ENCODE measurements at places on chromosomes 12 and 14. TPM values are rescaled to one million over a fixed set of nuclear protein-coding genes. Genes with fewer than 3 reads are reported as not detected.

The FKBP3 gene
- 73.2 TPM for total RNA-seq

The TMCC3 gene
- not detected for total RNA-seq

The TBK1 gene
- 20.4 TPM for total RNA-seq

The NABP2 gene
- 46.8 TPM for total RNA-seq

The KRT6C gene
- total RNA-seq, result not detected

The CD69 gene
- not detected for total RNA-seq

The GZMH gene
- total RNA-seq, result not detected

The LMNTD1 gene
- total RNA-seq, result 0.94 TPM

The FGF6 gene
- not detected for total RNA-seq

The RERGL gene
- total RNA-seq, result not detected

The IFNG-AS1 gene
- total RNA-seq, result not detected

The KIF26A gene
- total RNA-seq, result not detected

The ANKS1B gene
- total RNA-seq, result 0.15 TPM

The PACS2 gene
- total RNA-seq, result 40.1 TPM

The TAS2R50 gene
- not detected for total RNA-seq

The PCBP2 gene
- 847 TPM for total RNA-seq

The CLEC4C gene
- not detected for total RNA-seq

The PIP4K2C gene
- total RNA-seq, result 21.1 TPM

DNA sequence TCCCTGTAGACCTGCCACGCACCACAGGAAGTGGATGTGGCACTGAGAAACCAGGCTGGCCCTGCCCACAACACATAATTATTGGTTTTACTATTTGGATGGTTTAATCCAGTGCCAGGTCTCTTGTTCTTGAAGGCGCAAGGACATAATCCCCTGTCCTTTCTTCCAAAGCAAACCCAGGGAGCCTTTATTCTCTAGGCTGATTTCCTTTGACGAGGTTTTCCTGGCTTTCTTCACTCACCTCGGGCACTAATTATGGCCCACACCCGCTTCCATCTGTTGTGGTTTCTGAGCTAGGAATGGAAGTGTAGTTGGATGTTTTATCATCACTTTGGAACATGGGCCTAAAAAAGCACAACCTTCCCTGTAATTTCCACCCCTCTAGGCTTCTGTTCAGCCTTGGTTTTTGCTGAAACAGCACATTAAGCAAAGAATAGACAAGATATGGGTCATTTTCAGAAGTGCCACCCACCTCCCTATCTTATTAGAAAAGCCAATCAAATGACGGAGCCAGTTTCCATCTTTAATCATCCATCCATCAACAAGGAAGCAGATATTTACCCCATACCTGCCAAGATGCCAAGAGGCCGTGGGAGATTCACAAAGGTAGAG, 73.9 kb downstream of the PPP1R36 start:
- DNase-seq, result no peak

GRCh38 chr14:78240567-78240966, 70.4 kb downstream of the NRXN3 start:
- DNase-seq, result no peak

DNA sequence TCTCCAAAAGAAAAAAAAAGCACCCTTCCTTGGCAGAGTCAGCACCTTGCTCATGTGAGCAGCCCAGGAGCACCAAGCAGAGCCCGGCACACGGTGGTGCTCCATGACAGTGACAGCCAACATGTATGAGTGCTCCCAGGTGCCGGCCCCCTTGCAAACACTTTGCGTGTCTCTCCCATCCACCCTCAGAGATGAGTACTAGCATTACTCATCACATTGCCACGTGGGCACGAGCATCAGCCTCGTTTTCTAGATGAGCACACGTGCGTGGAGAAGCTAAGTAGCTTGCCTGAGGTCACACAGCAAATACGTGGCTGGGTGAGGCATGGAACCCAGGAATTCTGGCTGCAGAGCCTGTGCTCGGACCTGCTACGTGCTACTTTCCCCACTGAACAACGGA, 177.9 kb upstream of the PRMT8 start:
- DNase-seq, result peak; percentile 85

DNA sequence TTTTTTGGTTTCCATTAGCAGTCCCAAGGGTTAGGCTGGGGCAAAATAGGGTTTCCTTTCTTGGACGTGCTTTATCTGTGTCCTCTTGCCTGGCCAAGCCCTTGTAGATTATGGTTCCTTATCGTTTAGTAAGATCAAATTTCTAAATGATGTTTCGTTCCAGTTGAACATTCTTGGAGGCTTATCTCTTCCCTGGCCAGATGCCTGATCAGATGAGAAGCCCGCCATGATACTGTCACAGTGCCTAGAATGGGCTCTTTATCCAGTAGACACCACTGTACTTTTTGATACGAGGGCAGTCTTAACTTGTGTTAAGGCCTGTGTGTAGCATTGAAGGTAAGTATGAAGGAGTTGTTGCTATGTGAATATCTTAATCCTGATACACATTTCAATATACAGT, 76.1 kb upstream of the TMEM263 start:
- DNase-seq, result no peak

- DNase-seq, result no peak
Measured at GRCh38 chr14:102325791-102326345, 6.3 kb downstream of the ZNF839 start.

GRCh38 chr12:103196467-103196866, 239.0 kb downstream of the ASCL1 start:
- DNase-seq, result no peak

DNA sequence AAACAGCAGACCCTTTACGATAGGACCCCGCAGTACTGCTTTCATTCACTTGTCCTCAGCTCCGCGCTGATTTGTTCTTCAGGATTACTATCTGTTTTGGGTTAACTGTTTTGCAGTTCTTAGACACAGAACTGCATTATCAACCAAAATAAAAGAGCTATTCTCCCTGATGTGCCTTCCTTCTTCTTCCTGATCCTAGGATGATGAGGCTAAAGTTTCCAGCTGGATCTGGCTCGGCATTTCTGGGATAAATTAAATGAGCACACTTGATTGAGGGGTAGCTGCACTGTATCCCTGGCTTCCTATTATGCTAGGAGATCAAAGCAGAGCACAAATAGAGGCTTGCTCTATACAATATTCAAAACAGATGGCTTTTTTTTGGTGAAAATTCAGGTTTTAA, 165.7 kb downstream of the FBXL14 start:
- DNase-seq, result no peak

- no peak for DNase-seq
Measured at GRCh38 chr12:43069768-43070221, 480.2 kb upstream of the PRICKLE1 start.

DNA sequence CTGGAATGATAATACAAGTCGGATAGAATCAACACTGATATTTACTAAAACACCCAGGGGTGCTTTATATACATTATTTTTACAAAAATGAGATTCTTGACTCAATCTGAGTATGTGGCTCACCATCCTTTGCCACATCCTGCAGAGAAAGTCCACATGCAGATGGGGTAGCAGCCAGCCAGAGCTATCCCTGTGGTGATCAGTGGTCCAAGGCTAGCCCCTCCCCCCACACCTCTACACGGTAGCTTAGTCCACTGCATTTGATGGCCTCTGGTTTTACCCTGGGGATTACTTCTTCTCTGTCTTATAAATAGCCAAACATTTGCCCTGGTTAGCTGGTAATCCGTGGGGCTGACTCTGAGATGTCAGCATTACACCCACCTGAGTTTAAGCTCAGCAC, 28.1 kb upstream of the TTC7B start:
- DNase-seq, result no peak

DNA sequence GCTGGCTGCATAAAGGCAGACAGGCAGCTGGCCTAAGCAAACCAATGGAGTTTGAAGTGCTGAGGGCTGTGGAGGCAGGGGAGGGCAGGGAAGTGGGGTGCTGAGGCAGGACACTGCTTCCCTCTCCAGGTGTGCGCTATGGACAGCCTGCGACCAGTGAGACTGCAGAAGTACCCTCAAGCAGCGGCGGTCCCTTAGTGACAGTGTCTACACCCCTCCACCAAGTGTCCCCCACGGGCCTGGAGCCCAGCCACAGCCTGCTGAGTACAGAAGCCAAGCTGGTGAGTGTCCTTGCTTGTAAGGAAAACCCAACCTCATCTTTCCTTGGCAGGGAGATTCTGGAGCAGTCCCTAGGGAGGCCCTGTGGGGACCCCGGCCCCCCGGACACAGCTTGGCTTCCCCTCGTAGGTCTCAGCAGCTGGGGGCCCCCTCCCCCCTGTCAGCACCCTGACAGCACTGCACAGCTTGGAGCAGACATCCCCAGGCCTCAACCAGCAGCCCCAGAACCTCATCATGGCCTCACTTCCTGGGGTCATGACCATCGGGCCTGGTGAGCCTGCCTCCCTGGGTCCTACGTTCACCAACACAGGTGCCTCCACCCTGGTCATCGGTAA, 17.9 kb downstream of the HNF1A start:
- no peak for DNase-seq

DNA sequence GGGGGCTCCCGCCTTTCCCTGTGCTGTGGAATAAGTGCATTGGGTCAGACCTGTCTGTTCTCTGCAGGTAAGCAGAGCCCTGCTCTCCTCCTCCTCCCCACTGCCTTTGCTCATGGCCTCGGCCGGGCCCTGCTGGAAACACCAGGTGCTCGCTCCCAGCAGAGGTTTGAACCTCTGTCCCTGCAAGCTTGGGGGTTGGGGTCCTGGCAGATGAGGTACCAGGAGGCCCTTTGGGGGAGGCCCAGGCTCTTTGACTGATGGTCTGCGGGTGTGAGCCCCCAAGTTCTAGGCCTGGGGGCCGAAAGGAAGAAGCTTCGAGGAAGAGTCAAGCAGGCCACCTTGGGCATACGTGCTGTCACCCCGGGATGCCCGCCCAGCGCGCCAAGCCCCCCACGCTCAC, 22.1 kb upstream of the CEP170B start:
- no peak for DNase-seq

- no peak for DNase-seq
Measured at GRCh38 chr14:95409477-95410272, 90.0 kb upstream of the CLMN start.

- DNase-seq, result no peak
Measured at GRCh38 chr14:92143962-92144361, 22.2 kb downstream of the CPSF2 start.

GRCh38 chr12:71041476-71041875, 116.3 kb downstream of the TSPAN8 start:
- DNase-seq, result no peak

DNA sequence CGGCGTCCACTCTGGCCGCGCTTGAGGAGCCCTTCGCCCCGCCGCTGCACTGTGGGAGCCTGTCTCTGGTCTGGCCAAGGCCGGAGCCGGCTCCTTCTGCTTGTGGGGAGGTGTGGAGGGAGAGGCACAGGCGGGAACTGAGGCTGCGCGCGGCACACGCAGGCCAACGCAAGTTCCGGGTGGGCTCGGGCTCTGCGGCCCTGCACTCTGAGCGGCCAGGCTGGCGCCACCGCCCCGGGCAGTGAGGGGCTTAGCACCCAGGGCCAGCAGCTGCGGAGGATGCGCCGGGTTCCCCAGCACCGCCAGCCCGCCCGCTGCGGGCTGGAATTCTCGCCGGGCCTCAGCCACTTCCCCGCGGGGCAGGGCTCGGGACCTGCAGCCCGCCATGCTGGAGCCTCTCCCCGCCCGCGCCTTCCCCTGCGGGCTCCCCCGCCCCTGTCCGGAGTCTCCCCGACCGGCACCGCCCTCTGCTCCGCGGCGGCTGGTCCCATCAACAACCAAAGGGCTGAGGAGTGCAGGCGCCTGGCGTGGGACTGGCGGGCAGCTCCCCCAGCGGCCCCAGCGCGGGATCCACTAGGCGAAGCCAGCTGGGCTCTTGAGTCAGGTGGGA, 921.2 kb upstream of the FOXG1 start:
- no peak for DNase-seq

GRCh38 chr12:12022306-12022936, 48.3 kb upstream of the BCL2L14 start:
- no peak for DNase-seq

DNA sequence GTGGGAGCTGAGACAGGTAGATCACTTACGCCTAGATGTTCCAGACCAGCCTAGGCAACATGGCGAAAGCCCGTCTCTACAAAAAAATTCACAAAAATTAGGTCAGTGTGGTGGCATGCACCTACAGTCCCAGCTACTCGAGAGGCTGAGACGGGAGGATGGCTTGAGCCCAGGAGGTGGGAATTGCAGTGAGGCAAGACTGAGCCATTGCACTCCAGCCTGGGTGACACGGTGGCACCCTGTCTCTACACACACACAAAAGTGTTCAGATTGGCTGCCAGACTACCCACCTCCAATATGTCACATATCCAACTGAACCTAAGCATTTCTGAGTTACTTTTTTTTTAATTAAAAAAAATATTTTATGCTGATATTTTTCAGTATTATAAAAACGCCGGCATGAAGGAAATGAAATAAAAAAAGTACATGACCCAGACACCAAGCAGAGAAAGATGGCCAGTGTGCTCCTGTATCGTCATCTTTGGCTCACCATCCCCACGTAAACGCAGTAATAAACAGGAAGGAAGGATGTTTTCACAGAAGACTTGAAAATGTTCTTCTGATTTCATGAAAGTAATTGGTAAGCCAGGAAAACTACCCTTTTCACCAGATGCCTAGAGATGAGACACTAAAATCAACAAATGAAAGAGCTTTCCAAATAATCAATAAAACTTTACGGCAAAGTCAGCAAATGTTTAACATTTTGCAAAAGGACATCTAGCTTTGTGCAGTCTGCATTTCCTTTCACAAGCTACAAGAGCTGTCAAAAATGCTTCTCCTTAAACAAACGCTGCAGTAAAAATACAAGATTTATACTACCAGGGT, 26.4 kb downstream of the CDC42BPB start:
- no peak for DNase-seq

- DNase-seq, result no peak
Measured at GRCh38 chr12:131074221-131075083, 120.7 kb downstream of the ADGRD1 start.

- no peak for DNase-seq
Measured at GRCh38 chr12:120175537-120175936, 19.0 kb downstream of the GCN1 start.

GRCh38 chr14:24911324-24912109, 138.4 kb downstream of the STXBP6 start:
- DNase-seq, result peak; percentile 82

DNA sequence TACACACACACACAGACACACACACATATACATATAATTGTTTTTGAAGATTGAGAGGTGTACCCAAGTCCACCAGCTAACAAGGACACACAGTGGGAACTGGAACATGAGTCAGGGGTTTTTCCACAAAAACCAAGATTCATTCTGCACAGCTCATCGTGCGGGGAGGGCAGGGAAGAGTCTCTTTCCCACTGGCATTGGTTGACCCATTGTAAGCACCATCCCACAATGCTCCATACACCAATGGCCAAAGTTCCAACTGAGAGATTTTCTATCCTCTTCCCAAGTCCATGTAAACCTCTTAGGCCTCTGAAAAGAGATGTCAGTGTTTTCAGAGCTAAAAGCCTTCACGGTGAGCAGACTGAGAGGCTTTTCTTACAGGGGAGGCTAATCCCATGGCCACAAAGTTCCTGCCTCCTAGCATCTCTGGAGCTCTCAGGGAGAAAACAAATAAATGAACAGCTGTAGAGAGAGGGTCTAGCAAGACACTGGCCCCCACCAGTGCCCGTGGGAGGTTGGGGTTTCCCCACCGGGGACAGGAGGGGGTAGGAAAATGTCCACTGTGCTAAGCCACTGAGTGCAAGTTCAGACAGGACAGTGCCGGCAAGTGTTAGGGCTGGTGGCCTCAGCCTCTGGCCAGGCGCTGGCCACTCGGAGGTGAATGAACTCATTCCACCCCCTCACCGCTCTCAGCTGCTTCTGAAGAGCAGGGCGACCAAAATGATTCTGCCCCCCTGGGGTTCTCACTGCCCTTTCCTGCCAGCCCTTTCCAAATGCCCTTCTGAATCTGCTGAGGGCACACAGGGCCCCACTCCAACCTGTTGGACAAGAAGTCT, 21.5 kb upstream of the TC2N start:
- DNase-seq, result no peak
